ENCODE measurements at places on chromosomes 2 and 18.

DNA sequence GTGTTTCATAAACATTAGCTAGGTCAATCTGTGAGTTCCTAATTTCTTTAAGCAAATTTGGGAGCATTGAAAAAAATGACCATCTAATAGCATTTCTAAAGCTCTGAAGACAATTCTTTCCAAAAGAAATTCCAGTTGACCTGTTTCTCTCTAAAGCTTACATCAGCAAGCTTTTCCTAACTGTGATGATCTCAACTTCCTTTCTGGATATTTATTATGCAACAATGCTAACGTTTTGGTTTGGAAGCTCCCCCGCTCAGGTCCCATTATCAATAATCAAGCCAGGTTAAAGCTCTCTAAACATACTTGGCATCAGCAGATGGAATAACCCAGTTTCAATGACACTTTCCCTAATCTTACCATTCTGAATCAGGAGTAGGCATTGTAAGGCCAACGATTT, 196.3 kb upstream of the TANK start:
- no peak for DNase-seq

DNA sequence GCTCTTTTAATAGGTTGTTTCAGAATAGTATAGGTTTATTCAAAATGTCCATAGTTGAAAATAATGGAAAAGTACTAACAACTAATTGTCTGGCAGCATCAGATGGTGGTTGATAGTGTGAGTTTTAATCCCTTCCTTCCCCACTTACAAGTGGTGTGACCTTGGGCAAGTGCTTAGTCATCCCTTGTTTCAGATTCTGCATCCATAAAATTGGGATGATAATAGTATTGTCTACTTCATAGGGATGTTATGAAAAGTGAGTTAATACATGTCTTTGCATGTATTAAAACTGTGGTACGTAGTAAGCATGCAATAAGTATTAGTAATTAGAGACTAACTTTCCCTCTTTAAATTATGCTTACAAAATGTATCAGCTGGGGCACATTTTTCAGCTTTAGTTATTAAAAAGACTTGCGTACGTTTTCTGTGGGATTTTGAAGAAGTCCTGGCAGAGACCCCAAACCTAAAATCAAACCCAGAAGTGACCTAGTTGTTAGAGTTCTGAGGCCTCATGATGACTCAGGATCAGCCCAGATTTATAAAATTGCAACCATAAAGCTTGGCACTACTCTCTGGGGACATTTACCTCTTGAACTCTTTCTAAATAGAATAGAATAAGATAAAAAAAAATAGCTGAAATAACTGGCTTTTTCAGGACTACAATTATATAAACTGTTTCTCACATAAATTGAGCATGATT, 8.6 kb downstream of the ITGA4 start:
- DNase-seq = no peak

DNA sequence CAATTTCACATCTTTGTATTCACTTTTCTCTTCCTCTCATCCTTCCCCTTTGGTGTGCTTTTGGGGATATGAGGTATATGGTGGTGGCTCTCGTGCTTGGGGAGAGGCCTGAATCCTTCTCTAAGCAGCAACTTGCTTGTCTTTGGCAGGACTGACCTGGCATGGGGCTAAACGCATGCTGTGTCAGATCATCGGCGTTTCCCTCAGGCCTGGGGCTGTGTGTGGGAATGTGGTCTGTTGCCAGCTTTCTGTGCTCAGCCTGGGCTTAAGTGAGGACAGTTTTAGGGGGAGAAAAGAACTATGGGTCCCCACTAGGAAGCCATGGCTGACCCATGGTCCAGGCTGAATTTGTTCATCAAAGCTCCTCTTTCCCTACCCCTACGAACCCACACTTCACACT, 60.7 kb downstream of the TET3 start:
- no peak for DNase-seq

- no peak for DNase-seq
These were observed 240.7 kb upstream of the RAB6C start for GRCh38 chr2:129738799-129739198.
